ENCODE measurements at places on chromosomes 2 and 18.

- no peak for DNase-seq
Observed at GRCh38 chr18:22056950-22057349, 112.4 kb upstream of the GATA6 start.

- no peak for DNase-seq
Observed at GRCh38 chr18:9066817-9067306, 35.6 kb upstream of the NDUFV2 start.

GRCh38 chr2:80167284-80167808, 137.2 kb downstream of the LRRTM1 start:
- no peak for DNase-seq

GRCh38 chr18:49359732-49360444, 100.6 kb downstream of the DYM start:
- DNase-seq = peak; percentile 11

GRCh38 chr2:219726916-219727315, 99.5 kb downstream of the SLC4A3 start:
- no peak for DNase-seq
